ENCODE measurements at places on chromosomes 11 and 22.

GRCh38 chr11:61357233-61357893 is 4.3 kb downstream of the CYB561A3 start:
- H3K4me1 ChIP-seq = peaks cover 20% of the 10 kb centered on the region
- H3K4me3 ChIP-seq = no peak overlapping the region
- no peak overlapping the region for H3K27ac ChIP-seq

DNA sequence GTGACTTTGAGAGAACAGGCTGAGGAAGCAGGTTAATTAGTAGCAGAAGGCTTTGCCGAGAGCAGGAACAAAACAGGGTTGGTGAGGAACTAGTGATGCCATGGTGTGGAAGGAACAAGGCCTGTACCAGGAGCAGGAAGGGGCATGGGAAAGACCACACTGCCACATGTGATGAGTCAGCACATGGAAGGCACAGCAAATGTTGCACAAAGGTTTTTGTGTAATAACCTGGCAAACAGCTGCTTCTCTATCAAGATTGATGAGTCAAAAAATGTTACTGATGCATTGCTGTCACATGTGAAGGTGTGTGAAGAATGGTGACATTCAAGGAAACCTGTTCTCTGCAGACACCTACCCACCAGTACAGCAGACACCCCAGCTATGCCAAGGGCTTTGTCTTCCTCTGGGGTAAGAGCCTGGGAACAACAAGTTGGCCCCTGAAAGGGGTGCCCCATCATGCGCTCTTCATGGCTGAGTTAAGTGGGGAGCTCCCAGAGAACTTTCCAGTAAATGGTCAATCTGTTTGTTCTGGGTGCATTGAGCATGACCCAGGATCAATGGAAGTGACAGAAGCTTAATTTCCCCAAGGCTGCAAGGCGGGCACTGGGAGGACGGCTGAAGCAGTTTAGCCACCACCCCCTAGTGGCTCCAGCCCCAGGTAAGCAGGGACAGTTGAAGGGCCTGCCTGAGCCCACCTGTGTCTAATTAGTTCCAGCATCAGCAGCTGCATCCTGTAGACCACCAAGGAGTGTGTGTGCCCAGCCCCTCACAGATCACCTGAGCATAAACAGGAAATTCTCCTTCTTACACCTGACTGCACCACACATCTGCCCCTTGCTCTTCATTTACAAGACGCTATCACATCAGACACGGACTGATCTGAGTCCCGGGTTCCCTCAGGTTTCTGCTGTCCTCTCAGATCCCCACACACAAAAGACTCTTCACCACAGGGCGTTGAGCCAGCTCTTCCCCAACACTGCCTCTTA is 47.6 kb downstream of the GGTLC2 start:
- no peak overlapping the region for H3K4me3 ChIP-seq
- H3K4me1 ChIP-seq = peaks cover under 1% of the 10 kb centered on the region
- no peaks in the 10 kb centered on the region for H3K27me3 ChIP-seq
- DNase-seq = no peak
- no peaks in the 10 kb centered on the region for H3K36me3 ChIP-seq
- no peak overlapping the region for H3K27ac ChIP-seq

DNA sequence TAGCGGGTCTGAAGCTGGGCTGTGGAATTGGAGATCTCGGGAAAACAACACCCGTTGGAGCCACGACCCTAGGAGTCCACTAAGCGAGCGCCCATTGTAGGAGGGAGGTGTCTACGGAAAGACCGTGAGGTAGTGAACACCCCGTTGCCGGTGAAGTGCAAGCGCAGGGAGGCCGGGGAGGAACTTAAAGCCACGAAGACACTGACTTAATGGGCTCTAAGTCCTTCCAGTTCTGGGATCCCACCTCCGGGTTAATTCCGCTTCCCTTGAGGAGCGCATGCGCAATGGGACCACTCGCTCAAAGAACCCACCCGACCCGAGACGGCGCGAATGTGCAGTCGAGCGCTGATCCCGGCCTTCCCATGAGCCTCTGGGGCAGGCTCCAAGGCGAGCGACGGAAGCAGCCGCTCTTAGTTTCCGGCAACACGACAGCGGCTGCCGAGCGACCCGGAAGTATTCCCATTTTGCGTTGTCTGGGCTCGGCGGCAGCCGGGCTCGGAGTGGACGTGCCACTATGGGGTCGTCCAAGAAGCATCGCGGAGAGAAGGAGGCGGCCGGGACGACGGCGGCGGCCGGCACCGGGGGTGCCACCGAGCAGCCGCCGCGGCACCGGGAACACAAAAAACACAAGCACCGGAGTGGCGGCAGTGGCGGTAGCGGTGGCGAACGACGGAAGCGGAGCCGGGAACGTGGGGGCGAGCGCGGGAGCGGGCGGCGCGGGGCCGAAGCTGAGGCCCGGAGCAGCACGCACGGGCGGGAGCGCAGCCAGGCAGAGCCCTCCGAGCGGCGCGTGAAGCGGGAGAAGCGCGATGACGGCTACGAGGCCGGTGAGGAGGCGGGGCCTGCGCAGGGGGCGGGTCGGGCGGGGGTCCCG is at the start of gene SART1:
TSS of gene SART1 (plus strand) at position 468 of the 874 bp plus-strand sequence. CDS start at position 515, 47 bp downstream.
- peaks cover 25% of the 10 kb centered on the region for H3K36me3 ChIP-seq
- H3K27ac ChIP-seq = peak within 1 kb of the TSS; percentile 91
- peak; percentile 91 for DNase-seq
- H3K27me3 ChIP-seq = no peaks in the 10 kb centered on the region
- H3K4me1 ChIP-seq = peaks cover 41% of the 10 kb centered on the region

DNA sequence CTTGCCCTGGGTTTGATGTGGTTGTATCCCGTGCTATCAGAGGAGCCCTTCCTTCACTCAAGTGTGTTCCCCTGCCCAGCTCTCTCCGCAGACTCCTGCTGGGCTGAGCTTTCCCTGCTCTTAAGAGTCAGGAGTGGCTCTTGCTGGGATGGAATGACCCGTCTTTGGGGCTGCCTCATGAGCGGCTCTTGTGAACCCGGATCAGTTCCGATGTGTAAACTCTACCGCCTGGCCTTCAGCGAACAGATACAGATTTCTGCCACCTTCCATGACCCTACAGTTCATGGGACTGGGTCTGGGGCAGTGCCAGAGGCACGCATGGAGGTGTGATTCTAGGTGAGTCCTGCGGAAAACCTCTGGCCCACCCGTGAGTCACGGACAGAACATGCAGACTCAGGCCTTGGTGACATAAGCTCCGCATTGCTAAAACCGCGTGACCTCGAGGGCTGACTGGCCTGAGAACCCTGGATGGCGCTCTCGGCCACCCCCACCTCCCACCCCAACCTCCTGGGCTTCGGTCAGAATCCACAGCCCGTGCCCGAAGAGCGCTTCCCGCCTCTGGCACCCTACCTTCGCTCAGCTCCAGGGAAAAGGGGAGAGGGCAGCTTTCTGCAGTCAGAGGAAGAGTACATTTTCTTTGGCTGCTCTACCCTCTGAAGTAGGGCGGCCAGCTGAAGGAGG is 1.3 kb upstream of the ZBTB16 start:
- DNase-seq = no peak
- peaks cover 35% of the 10 kb centered on the region for H3K27me3 ChIP-seq
- no peak overlapping the region for H3K4me3 ChIP-seq
- no peak overlapping the region for H3K27ac ChIP-seq

DNA sequence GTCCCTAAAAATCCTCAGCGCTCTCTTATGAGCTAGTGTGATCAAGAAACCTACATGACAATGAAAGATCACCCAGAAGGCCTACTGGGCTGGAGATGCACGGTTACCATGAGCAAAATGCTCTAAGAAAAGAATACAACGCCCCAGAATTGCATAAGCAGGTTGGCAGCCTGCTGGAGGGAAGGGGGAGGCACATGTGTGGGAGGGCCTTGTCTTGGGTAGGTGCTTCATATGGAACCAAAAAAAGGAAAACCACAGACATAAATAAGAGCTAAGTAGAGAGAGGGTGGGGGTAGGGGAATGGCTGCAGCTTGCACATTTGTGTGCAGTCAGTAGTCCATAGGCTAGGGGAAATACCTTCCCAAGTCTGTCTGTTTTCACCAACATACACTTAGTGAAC is 2.8 kb downstream of the SIAE start:
- peaks cover 21% of the 10 kb centered on the region for H3K4me1 ChIP-seq
- peaks cover 19% of the 10 kb centered on the region for H3K36me3 ChIP-seq
- H3K27ac ChIP-seq = no peak overlapping the region
- peak overlapping the region; percentile 6 for H3K4me3 ChIP-seq
- DNase-seq = no peak

- H3K4me1 ChIP-seq = no peaks in the 10 kb centered on the region
- H3K4me3 ChIP-seq = no peak overlapping the region
- peaks cover 1% of the 10 kb centered on the region for H3K36me3 ChIP-seq
- no peak overlapping the region for H3K27ac ChIP-seq
- no peak for DNase-seq
Observed at GRCh38 chr11:41250408-41250935, 209.0 kb downstream of the LRRC4C start.

- no peaks in the 10 kb centered on the region for H3K27me3 ChIP-seq
- peaks cover 6% of the 10 kb centered on the region for H3K4me1 ChIP-seq
- no peak overlapping the region for H3K4me3 ChIP-seq
- no peak for DNase-seq
- peaks cover 44% of the 10 kb centered on the region for H3K36me3 ChIP-seq
Observed at GRCh38 chr22:41873391-41873790, 40.5 kb downstream of the SREBF2 start.

GRCh38 chr22:37747715-37748100 is 50.9 kb downstream of the TRIOBP start:
- H3K36me3 ChIP-seq = peaks cover 6% of the 10 kb centered on the region
- no peaks in the 10 kb centered on the region for H3K27me3 ChIP-seq
- H3K4me3 ChIP-seq = peak overlapping the region; percentile 81
- peaks cover 26% of the 10 kb centered on the region for H3K4me1 ChIP-seq
- no peak for DNase-seq
- peak overlapping the region; percentile 33 for H3K27ac ChIP-seq
